ENCODE measurements at places on chromosomes 2 and 18.
A peak's percentile ranks its signal among the peaks of the same experiment; 100 is the strongest.

DNA sequence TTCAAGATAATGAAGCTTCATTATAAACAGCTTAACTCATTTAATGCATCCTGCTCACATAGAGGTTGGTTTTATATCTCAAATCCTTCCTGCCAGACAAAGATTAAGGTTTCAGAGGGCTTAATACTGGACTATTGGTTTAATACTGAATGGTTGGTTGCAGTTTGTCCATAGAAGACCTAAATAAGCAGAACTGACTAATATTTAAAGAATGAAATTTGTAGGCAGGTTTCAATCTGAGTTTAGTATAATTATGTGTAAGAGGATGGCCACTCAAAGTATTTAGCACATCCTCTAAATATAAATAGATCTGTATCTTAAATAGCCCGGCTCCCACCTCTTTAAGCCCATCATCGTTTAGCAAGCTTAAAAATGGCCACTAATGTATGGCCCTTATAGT lies 92.5 kb downstream of the EPB41L5 start:
- no peak for DNase-seq

DNA sequence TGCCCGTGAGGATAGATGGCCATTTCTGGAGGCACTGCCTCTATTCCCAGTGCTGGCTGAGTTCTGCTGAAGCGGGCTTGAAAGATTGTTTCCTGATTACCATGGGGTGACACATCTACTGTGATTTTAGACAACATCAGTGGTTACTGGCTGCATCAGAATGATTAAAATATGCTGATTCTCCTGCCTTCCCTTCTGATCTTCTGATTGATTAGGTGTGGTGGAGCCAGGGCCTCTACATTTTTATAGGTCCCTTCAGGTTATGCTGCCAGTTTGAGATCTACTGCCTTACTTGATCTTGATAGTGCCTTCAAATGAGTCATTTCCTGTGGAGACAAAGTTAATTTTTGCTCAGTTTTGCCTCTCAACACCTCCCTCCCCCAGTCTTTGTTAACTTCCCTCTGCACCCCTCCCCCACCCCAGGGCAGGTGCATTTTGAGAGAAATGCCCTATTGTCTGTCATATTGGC lies 31.6 kb upstream of the SNORC start:
- DNase-seq, result no peak

- no peak for DNase-seq
Measured at GRCh38 chr18:50201476-50202018, 6.6 kb upstream of the MYO5B start.

GRCh38 chr2:151189125-151189524 lies 72.5 kb downstream of the RBM43 start:
- no peak for DNase-seq

GRCh38 chr2:172949522-172949921 lies 126.1 kb upstream of the MAP3K20 start:
- no peak for DNase-seq

- no peak for DNase-seq
Measured at GRCh38 chr2:182241936-182242335, 184.9 kb downstream of the PDE1A start.

DNA sequence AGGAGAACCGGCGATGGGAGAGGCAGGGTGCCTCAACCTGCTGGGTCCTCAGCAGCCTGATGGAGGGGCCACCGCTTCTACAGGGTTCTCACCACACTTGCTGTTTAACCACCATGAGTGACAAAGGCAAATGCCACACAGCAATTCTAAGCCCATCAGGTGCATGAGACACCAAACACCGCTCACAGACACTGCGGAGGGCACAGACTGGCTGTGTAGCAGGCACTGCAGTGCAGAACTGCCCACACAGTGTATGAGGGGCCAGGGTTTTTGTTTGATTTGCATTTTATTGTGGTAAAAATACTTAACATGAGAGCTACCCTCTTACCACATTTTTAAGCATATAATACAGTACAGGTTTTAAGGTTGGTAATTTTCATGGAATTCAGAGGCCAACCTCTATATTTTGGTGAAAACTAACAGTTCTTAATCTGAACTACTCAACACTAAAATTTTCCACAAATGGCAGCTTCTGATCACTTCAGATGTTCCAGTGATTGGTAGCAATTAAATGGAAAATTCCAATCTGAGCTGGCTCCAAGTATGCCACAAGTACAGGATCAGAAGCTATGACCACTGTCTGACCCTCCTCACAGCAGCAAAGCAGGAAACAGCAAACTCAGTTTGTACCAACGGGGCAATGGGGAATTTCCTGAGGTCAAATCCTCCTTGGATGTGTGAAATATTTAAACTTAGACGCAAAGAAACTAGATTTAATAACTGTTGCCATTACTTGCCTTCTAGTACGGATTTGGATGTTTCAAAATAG lies 67.7 kb downstream of the FAM210A start:
- no peak for DNase-seq

DNA sequence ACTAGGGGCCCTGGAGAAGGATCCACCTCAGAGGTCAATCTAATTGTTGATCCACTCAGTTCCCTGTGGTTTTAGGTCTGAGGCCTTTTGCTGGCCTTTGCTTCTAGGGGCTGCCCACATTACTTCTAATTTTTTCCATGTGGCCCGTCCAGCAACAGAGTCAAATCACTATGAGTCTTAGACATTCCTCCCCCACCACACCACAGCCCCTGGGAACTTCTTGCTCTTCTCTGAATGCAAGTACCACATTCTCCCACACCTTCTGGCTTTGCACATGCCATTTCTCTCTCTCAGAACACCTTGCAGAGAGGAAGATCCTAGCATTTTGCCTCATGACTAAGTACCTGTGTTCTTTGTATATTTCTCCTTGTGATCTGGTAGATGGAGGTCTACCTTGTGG lies 286.9 kb downstream of the SETBP1 start:
- DNase-seq, result no peak

DNA sequence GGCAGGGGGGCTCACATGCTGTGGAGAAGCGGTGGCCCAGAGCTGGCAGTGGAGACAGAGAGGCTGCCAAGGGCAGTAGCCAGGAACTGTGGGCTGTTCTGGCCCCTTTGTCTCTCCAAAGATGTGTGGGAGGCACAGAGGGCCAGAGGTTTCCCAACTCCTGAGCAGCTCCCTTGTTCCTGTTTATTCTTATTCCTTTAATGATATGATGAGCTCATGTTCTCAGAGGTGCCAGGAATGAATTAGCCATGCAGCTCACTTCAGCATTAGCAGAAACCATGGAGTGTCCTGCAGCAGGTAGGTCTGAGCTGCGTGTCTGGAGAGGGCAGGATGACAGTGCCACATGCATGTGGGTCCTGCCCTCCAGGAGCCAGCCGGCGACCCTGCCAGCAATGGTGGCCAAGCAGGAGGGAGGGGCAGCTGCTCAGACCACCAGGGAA lies 77.9 kb upstream of the FZD7 start:
- DNase-seq, result peak; percentile 3

- DNase-seq, result no peak
Measured at GRCh38 chr2:8594731-8595427, 87.0 kb upstream of the ID2 start.

GRCh38 chr2:235211056-235211455 lies 259.2 kb downstream of the SH3BP4 start:
- no peak for DNase-seq

- DNase-seq, result no peak
Measured at GRCh38 chr2:54773838-54774237, 50.4 kb downstream of the EML6 start.

DNA sequence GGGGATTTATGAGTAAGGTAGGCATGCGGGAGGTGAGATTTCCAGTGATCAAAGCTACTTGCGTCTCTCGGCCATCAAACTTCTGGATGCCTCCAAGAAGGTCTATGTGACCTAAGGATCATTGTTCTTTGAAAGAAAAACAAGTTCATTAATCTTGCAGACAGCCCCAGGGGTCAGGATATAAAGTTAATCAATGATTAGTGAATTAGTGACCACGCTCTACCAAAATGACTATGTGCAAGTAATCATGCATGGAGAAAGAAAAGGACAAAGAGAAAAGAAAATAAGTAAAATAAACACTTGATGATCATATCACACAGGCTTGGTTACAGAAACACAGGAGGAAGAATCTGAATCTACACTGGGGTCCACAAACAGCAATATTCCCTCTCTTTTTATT lies 42.5 kb upstream of the BCL11A start:
- no peak for DNase-seq

- no peak for DNase-seq
Measured at GRCh38 chr2:178292586-178292985, 98.3 kb downstream of the OSBPL6 start.

DNA sequence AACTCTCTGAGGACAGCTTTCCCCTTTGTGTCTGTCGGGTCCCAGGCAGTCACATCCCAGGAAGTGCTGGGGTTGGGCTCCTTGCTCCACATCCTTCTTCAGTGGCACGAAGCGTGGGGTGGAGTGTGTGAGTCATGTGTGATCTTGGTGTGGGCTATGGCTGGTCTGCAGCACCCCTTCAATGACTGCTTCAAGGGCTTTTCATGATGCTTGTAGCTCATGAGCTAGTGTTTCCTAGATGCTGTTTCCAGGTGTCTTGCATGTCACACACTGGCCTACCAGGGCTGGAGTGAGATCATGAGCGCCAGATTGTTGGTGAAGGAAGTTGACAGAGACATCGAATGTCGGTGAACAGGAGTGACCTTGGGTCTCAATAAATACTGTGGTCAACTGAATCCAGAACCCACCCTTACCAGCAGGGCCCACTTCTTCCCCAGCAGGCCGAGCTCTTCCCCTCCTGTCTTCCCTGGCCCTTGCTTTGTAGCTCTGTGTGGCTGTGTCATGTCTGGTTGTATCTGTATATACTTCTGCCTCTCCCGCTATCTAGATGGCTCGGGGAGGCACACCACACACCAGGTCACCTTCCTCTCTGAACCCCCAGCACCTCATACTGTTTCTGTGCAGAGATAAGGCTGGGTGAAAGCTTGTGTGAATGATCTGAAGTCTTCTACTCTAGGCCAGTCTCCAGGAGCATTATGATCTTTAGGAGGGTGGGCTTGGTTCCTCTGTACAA lies 3.8 kb downstream of the C2orf92 start:
- no peak for DNase-seq

- no peak for DNase-seq
Measured at GRCh38 chr2:138280999-138281695, 220.4 kb upstream of the SPOPL start.

- no peak for DNase-seq
Measured at GRCh38 chr2:57850415-57851130, 196.0 kb upstream of the VRK2 start.

DNA sequence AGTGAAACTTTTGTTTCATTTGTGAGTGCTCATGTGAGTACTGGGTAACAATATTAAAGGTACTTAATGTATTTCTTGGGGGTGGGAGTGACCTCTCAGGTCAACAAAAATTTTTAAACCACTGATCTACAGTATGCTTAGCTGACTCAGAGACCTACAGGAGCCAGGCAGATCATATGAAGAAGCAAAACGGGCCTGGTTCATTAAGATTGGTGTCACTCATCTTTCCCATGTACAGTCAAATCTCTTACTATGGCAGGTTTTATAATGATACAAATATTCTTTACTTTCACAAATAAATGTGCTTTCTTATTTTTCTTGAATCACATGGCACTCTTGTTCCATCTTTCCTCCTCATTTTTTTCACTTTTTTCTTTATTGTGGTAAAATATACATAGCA lies 7.7 kb upstream of the TMSB10 start:
- DNase-seq, result no peak

DNA sequence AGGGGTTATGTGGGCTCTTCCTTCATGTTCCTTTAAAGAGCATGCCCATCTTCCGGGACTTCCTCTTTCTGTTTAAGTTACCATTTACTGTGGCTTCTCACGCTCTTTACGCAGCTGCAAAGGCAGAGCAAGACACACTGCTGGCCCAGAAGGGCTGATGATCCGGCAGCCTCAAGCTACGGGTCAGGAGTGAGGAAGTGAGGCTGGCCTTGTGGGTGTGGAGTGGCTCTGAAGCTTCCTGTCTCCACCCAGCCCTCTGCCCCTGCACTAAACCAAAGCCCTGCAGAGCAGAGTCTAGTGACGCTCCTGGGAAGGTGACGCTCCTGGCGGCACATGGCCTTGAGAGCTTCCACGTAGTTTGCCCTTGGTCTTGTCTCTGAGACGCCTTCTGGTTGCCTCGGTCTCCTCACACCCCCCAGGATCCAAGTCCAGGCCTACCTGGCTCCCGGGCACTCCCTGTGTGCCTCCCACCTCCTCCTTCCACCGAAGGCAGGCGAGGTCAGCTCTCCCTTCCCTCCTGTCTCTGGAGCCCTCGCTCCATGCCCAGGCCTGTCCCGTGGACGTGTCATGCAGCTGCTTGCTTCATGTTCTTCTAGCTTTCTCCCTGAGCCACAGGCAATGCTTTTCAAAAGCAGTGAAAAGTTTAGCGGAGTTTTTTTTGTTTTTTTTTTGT lies 50.3 kb downstream of the ARL4C start:
- DNase-seq, result peak; percentile 87

DNA sequence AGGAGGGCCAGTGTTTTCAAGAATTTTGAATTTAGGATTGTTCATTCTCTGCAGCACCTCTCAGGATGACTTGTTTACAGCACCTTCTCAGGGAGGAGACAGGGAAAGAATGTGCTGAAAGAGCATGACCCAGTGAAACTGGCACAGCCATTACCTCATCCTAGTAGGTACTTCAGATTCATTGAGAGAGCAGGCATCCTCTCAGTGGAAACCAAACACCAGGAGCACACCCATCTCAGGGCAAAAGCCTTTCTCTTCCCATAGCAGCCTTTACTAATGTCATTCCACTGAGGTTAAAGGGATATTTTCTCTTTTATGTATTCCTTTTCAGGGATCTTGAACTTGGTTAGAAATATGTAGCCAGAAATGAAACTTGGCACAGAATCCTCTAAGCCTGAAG lies 2.6 kb downstream of the MAP2 start:
- DNase-seq, result peak; percentile 27

DNA sequence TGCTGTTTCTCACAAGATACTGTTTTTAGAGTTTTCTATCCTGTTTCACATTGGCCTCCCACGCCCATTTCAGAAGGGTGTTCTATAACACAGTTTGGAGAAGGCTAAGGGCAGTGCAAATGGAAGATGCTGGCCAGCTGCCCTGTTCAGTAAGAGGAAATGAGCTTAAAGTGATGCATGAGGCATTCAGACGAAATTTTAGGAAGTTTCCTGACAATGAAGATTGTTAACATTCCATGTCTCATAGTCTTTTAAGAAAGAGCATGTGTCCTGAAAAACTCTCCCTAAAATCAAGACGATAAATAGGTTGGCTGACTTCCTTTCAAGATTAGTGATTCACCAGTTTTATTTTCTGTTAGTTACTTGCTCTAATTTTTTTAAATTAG lies 484.2 kb upstream of the NRP2 start:
- DNase-seq, result no peak

- DNase-seq, result no peak
Measured at GRCh38 chr2:75088791-75089190, 110.5 kb downstream of the TACR1 start.
